Activated CD4-positive, alpha-beta memory T cell treated with anti-CD3 and anti-CD28 coated beads for 36 hours (primary cell): ENCODE measurements at places on chromosomes 3 and 15. TPM values are rescaled to one million over a fixed set of nuclear protein-coding genes. Genes with fewer than 3 reads are reported as not detected.
A peak's percentile ranks its signal among the peaks of the same experiment; 100 is the strongest.

DNA sequence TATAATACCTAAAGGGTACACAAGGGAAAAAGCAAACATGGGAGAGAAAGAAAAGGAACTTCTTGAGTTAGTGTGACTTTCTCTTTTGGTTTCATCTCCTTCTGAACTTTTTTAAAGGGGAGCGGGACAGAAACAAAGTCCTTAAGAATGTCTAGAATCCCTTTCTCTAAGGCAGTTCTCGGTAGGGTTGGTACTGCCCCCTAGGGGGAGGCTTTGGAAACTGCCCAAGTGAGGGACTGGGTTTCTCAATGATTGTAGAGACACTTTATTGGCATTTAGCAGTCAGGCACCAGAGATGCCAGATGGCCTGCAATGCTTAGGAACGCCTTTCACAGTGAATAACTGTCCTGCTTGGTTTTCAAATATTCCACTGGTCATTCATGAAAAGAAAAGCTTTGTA is 172.7 kb downstream of the WDR72 start:
- H3K4me1 ChIP-seq: no peaks in the 10 kb centered on the region
- no peak overlapping the region for H3K4me3 ChIP-seq
- H3K27me3 ChIP-seq: no peaks in the 10 kb centered on the region
- H3K27ac ChIP-seq: no peak overlapping the region
- DNase-seq: peak; percentile 20
- H3K36me3 ChIP-seq: no peaks in the 10 kb centered on the region

GRCh38 chr3:80550174-80550573 is 782.4 kb upstream of the ROBO1 start:
- DNase-seq: no peak
- no peak overlapping the region for H3K27ac ChIP-seq
- no peaks in the 10 kb centered on the region for H3K36me3 ChIP-seq
- H3K27me3 ChIP-seq: no peaks in the 10 kb centered on the region
- no peaks in the 10 kb centered on the region for H3K4me1 ChIP-seq

The GATA2 gene
- not detected for total RNA-seq

DNA sequence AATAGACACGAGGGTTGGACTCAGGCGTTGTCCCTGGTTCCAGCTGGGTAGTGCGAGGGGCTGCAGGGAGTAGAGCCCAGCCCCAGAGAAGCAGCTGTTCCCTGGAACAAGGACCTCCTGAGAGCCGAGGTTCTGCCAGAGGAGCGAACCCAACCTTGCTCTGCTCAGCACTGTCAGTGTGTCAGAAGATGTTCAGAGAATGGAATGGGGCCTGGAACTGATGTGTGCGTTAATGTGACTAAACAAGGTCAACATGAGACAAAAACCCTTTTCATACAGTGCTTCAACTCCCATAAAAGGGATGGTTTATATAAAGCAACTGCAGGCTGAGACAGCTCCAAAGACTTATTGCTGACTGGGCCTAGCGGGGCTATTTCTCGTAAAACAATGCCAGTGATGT is 35.5 kb upstream of the HACD2 start:
- no peak for DNase-seq
- no peaks in the 10 kb centered on the region for H3K27me3 ChIP-seq
- H3K36me3 ChIP-seq: no peaks in the 10 kb centered on the region
- H3K4me3 ChIP-seq: no peak overlapping the region
- no peak overlapping the region for H3K27ac ChIP-seq

The ZNF774 gene
- 0.68 TPM for total RNA-seq

The VILL gene
- 11.3 TPM for total RNA-seq

GRCh38 chr3:171465763-171466162 is 5.6 kb upstream of the TNIK start:
- H3K4me3 ChIP-seq: no peak overlapping the region
- H3K4me1 ChIP-seq: peaks cover 19% of the 10 kb centered on the region
- H3K27ac ChIP-seq: no peak overlapping the region
- no peak for DNase-seq

DNA sequence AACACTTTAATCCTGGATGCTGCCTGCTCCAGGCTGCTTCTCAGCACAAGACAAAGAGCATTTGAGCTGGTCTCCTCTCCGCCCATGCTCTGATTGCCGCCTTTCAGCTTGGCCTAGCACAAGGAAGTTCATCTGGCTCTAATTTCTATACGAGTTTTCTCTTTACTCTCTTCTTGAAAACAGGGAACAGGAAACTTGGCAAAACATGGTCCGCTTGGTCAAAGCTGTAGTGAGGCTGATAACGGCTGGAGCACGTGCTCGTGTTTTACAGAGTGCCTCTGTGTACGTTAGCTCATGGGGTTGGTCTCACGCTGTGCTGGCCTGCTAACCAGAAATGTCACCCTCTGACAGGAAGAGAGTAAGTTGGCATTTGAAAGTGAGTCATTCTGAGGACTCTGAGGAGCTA is 19.2 kb downstream of the RARRES1 start:
- peaks cover 15% of the 10 kb centered on the region for H3K4me1 ChIP-seq
- no peak overlapping the region for H3K4me3 ChIP-seq
- no peak for DNase-seq
- no peaks in the 10 kb centered on the region for H3K27me3 ChIP-seq

- no peak overlapping the region for H3K27ac ChIP-seq
- no peak for DNase-seq
- peaks cover 6% of the 10 kb centered on the region for H3K27me3 ChIP-seq
- H3K4me3 ChIP-seq: no peak overlapping the region
Observed at GRCh38 chr3:111143-112069, 85.2 kb upstream of the CHL1 start.

DNA sequence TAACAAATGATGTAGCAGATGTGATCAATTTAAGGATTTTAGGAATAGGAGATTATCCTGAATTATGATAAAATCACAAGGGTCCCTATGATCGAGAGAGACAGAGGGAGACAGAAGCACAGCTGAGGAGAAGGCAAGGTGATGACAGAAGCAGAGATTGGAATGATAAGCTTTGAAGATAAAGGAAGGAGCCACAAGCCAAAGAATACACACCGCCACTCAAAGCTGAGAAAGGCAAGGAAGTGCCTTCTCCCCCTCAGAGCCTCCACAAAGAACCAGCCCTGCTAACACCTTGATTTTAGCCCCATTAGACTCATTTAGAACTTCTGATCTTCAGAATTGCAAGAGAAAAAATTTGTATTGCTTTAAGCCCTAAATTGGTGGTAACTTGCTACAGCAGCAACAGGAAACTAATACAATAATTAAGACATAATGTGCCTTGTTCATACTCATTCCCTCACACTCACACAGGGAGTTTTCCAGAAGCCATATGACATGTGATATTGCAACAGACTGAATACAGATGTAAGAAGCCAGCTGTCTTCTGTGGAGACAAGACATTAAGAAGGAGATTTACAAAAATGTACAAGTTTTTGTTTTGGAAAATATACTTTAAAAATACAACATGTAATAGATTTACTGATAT is 38.2 kb downstream of the TRANK1 start:
- DNase-seq: peak; percentile 19
- H3K36me3 ChIP-seq: peaks cover 5% of the 10 kb centered on the region
- H3K4me1 ChIP-seq: peaks cover 64% of the 10 kb centered on the region
- peak overlapping the region; percentile 62 for H3K4me3 ChIP-seq
- H3K27ac ChIP-seq: peak overlapping the region; percentile 61
- H3K27me3 ChIP-seq: no peaks in the 10 kb centered on the region

GRCh38 chr3:7812490-7812889 is 689.1 kb upstream of the LMCD1 start:
- H3K27me3 ChIP-seq: no peaks in the 10 kb centered on the region
- H3K4me3 ChIP-seq: no peak overlapping the region
- no peak overlapping the region for H3K27ac ChIP-seq
- DNase-seq: no peak

The CHRD gene
- total RNA-seq: not detected

DNA sequence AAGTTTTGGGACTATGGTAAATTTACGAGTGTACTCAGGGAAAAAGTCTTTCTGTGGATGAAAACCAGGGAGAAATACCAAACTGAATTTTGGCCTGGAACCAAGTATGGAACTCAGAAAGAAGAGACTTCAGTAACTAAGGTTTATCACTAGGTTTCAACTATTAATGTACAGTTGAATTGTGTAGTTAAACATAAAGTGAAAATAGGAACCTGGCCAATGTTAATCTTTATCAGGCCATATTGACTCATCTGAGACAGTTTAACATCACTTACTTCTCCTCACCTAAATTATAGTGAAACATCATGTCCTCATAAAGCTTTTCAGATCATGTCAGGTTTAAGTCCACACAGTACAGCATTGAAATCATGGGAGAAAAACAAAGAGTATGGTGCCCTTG is 197.7 kb downstream of the LSAMP start:
- H3K27me3 ChIP-seq: no peaks in the 10 kb centered on the region
- no peak for DNase-seq
- H3K36me3 ChIP-seq: no peaks in the 10 kb centered on the region
- no peaks in the 10 kb centered on the region for H3K4me1 ChIP-seq
- no peak overlapping the region for H3K4me3 ChIP-seq

The CLDN16 gene
- total RNA-seq: not detected

- no peak overlapping the region for H3K27ac ChIP-seq
- no peak for DNase-seq
- peaks cover 10% of the 10 kb centered on the region for H3K27me3 ChIP-seq
- no peaks in the 10 kb centered on the region for H3K36me3 ChIP-seq
- no peaks in the 10 kb centered on the region for H3K4me1 ChIP-seq
Observed at GRCh38 chr15:38750786-38751185, 186.2 kb upstream of the RASGRP1 start.

DNA sequence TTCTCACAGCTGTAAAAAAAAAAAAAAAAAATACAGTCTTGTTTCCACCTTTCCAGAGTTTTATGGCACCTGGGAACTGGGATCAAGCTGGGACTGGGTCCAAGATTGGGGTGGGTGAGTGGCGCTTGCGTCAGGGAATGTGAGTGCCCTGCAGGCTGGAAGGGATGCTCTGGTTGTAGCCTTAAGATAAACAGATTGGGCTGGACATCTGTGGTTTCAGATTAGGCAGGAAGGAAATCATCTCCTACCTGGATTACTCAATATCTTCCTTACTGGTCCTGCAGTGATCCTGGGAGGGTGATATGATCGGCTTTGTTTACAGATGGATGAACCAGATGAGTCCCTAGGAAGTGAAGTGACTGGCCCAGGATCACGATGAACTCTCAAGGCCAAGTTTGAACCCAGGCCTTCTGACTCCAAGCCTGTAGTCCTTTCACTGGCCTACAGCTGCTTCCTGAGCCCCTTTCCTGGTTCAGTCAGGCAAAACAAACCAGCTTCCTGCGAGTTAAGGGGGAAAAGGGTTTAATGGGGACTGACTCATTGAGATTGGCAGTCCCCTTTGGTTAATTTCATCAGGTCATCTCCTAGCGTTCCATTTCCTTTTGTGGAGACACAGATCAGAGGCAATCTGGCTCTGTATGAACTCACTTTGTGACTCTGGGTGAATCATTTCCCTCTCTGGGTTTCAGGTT is 179.8 kb downstream of the THSD4 start:
- H3K27me3 ChIP-seq: peaks cover 2% of the 10 kb centered on the region
- DNase-seq: peak; percentile 8
- peaks cover 26% of the 10 kb centered on the region for H3K4me1 ChIP-seq
- H3K27ac ChIP-seq: no peak overlapping the region
- H3K36me3 ChIP-seq: no peaks in the 10 kb centered on the region
- H3K4me3 ChIP-seq: no peak overlapping the region

DNA sequence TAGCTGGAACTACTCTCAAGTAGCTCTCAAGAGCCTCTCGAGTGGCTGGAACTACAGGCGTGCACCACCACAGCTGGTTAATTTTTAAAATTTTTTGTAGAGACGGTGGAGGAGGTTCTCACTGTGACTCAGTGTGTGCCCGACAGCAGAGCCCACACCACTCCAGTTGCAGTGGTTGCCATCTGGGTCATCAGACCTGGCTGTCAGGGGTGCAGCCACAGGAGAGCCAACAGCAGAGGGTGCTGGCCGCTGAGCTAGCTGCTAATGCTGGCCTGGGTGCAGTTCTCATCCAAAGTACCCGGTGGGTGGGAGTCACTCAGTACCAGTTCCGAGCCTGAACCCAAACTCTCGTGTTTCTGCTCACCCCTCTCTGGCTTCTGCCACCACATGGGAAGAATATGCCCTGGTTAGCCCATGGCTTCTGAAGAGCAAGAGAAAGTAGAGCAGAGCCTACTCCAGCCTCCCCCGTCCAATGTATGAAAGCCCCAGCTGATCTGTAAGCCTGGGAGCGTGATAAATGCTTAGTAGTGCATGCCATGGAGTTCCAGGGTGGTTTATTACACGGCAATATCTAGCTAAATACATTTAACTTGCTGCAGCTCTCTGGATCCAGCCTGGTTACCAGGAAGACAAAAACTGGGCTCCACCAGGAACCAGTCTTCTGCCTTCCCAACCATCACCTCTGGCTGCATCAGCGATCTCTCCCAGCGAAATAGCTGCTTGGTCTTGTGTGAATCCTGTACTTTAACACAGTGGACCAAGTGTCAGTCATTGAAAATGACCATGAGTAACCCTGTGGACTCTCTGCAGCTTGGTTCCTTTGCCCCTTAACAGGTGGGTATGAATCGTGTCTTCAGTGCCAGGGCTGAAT is 17.1 kb downstream of the UMPS start:
- H3K27me3 ChIP-seq: no peaks in the 10 kb centered on the region
- H3K27ac ChIP-seq: no peak overlapping the region
- no peak overlapping the region for H3K4me3 ChIP-seq
- H3K4me1 ChIP-seq: no peaks in the 10 kb centered on the region

The FILIP1L gene
- total RNA-seq: 0.17 TPM
